Stimulated activated naive CD8-positive, alpha-beta T cell treated with anti-CD3 and anti-CD28 coated beads, Interleukin-15, Interleukin-2, amounts not matched to agents 100 U/mL and 50 U/mL, for 24 hours (primary cell): ENCODE measurements at places on chromosomes 7 and 10.

DNA sequence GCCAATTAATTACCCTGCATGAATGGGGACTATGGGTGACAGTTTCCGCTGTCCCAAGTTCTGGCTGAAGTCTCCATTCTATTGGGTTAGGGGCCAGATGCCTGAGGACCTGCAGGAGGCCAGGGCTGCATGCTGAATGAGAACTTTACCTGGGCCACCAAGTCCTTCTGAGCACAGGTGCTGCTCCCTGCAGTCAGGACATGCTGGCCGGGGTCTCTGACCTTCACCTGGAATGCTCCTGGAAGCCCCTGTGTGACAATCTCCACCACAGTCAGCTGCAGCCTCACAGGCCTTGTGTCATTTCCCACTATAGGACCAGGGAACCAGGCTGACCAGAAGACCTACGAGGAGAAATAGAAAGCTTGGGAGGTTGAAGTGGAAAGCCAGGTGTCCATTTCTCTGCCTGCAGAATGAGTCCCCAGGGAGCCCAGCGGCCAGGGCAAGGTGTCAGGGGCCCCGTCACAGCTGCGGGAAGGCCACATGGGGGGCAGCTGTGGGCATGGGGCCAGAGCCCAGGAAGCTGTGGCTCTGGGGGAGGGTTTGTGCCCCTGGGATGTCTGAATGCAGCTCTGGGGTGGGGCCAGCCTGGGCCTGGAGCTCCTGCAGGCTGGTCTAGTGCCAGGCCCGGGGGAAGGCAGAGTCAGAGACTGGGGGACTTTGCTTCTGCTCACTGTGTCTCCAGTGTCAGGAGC is 5.6 kb upstream of the GIMAP8 start:
- no peak for DNase-seq

- no peak for DNase-seq
Observed at GRCh38 chr7:91085175-91085574, 179.1 kb upstream of the FZD1 start.

DNA sequence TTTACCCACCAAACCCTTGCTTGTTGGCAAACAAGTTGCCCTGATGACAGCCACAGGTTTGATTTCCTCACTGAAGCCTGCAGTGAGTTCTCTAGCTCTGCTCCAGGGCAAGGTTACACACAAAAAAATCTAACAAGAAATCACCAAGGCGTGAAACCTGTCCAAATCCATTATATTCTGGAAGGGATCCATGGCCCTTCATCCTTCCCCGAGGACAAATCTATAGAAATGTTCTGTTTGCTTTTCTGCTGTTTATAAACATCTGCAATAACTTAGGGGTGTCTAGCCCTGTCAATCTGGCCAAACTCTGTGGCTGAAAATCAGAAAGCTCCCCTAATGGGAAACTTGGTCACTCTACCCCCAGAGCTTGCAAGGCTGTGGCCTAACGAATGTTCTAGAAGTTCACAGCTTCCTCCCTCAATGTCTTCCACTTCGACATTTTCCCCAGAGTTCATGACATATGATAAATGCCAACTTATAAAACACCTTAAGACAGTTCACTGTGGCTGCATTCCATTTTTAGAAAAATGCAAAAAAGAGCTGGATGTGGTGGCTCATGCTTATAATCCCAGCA is 164.5 kb downstream of the PRPF18 start:
- DNase-seq = no peak

DNA sequence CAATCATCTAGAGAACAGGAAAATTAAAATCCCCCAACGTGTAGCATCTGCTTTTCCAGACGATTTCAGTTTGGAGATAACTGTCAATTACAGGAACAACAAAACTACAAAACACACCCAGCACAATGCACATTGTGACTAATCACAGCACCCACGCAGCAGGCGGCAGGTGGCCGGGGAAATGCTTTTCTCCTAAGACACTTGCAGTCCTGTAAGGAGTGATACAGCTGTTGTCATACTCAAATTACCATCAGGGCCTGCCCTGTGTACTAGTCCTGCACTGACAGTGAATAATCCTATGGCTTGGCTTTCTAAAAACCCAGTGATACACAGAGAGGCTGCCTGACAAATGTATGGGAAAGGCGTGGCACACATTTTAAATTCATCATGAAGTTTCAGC is 37.8 kb downstream of the COBL start:
- no peak for DNase-seq

- no peak for DNase-seq
Observed at GRCh38 chr10:67086327-67087134, 160.7 kb downstream of the LRRTM3 start.

DNA sequence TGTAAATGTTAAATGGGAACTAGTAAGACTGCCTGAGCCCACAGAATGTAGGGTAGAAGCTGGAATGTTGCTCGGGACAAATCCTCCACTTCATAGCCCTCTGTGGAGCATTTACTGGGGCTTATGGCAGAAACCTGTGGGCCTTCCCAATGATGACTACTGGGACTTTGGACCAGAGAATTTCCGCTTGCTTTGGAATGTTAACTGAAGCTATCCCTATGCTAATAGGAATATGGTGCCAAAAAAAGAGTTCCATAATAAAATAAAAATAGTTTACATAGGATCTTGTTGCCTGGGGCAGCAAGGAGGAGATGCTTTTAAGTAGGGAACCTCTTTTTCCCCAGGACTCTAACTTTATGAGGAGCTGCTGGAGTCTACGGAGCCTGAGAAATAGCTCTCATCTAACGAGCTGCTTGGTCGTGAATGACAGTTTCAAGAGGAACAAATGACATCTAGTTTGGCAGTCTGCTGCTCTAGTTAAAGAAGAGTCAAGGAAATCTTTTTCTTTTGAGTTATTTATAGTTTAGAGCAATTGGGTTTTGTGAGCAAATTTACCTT is 5.7 kb upstream of the DYNC2I1 start:
- DNase-seq = no peak

GRCh38 chr10:44921061-44921460 is 9.9 kb downstream of the TMEM72 start:
- no peak for DNase-seq

DNA sequence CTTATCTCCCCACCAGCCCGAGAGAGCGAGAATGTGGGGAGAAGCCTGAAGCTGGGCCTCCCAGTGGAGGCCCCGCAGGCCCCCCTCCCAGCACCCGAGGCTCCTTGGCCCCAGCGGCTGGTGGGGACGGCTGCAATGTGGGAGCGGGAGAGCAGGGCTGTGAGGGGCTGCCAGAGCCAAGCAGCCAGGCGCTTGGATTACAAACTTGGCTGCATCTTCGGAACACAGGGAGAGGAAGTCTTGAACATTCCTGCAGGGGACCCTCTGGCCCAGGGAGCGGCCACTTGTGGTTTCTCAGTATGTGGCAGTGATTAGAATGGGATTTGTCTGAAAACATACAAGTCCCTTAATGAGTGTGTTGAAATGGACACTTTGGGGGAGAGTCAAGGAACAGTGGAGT is 23.2 kb downstream of the ELN start:
- DNase-seq = no peak

DNA sequence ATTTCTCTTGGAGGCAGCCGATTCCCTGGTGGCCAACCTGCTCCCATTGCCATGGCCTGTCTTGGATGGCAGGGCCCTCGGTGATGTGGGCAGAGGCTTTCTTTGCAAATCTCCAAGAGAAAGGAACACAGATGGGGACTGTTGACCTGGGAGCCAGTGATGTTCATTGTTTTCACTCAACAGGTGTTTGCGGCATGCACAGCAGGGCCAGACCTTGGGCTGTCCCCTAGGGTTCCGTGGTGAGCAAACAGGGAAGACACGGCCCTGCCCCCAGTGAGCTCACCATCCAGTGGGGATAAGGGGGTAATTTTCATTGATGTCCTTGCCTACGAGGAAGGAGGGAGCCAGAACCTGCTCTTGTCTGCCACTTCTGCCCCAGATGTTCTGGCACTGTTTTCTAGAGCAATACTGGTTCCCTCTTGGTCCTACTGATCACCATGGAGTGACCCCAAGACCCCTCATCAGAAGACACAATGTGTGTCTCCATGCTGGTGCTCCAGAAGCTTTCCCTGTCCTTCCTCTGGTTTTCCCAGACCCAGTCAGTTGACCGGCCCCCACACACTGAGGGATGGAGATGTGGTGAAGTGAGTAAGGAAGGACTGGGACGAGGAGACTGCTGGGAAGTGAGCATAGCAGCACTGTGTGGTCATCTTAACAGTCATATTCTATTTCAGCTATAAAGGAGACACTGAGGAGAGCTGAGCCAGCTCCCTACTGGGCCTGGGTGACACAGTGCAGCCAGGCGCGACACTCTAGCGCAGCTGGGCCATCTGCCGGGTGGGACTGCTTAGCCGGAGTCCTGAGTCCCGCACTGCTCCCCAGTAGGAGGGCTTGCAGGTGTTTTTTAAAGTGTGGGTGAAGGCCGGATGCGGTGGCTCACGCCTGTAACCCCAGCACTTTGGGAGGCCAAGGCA is 20.4 kb upstream of the FIGNL1 start:
- DNase-seq = no peak

GRCh38 chr7:141544831-141545230 is 6.4 kb upstream of the AGK start:
- DNase-seq = no peak

DNA sequence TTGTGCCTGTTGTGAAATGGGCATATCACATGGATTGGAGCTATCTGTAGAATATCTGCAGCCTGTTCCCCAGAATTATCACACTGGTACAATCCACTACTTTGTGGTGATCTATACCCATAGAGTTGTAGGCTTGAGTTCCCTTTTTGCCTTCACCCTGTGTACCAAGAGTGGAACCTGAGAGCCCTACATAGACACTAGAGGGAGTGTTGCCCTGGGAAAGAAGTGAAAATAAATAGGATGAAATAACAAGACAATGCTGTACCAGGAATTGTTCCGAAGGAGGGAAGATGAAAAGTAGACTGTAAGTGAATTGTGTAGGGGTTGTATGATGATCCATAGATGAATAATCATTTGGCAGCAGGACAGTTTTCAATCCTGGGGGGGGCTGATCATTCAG is 9.0 kb downstream of the SORCS3 start:
- no peak for DNase-seq

DNA sequence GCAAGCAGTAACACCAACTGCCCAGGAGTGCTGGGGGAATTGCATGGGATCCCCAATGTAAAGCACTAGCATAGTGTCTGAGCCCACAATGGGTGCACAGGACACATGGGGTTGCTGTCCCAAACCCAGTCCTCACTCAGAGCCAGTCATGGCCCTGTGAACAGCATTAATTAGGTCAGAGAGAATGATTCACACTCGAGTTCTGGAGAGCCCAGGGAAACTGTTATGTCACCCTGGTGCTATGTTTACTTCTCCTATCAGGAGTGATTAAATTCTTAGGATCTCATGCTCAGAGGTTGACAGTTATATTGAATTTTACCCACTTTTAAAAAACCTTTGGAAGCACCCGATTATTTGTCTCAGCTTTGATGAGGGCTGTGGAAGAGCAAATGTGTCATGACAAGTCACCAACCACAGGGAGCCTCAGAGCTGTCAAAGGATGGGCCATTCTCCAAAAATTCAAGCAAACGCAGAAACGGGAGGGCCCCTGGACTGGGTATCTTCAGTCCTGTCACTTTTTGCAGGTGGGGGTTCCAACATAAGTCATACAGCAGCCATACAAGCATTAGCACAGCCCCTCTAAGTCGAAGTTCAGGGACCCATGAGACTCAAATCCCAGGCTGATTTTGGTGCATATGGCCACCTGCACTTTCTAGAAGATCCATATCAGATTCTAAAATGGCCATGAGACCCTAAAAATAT is 1.3 kb upstream of the RASSF4 start:
- DNase-seq = no peak

GRCh38 chr10:34236931-34237330 is 578.2 kb downstream of the PARD3 start:
- DNase-seq = no peak

- no peak for DNase-seq
Observed at GRCh38 chr7:4882169-4883032, 1.1 kb downstream of the RADIL start.

DNA sequence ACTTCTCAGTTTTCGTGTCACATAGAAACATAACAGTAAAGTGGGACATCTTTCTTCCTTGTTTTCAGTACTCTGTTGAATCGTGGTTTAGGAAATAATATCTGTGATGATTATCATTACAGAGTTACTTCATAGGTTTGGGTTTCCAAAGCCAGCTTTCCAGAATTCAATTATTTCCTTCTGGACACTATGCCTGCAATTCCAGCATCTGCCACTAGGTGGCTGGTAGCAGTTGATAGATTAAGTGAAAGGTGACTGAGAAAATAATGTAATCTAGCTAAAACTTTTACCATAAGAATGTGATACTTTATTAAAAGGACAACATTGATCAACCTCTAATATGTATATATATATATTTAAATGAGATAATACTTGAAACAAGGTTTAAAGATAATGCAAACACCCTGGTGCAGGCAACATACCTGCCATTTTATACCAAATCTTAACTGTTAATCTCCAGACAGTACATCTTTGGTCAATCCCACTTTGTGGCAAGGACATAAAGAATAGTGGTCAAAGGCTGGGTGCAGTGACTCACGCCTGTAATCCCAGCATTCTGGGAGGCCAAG is 102.6 kb downstream of the SH3PXD2A start:
- peak; percentile 56 for DNase-seq

DNA sequence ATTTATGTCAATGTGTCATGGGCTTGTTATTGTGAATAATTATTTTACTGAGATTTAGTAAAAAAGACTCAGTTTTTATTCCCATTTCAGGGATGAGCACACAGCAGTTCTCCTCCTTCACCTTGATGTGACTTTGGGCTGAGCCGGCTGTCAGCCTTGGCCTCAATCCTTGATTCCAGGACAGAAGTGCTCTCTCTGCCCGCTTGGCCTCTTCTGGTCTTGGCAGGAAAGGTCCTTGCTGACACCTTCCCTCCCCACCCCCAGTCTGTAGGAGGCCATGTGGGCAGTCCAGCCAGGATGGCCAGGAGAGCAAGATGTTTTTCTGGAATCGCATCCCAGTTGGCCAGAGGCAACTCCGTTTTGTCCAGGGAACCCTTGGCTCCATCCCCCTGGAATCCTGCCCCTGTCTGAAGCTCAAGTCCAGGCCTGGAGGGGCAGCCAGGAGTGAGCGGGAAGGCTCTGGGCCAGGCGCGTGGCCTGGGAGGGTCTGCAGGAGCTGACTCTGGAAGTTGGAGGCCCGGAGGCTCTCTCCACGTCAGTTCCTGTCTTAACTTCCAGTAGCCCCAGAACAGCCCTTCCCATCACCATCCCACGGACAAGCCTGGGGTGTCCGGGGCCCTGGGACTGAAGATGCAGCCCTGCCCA is 100.9 kb downstream of the PDGFA start:
- DNase-seq = no peak

DNA sequence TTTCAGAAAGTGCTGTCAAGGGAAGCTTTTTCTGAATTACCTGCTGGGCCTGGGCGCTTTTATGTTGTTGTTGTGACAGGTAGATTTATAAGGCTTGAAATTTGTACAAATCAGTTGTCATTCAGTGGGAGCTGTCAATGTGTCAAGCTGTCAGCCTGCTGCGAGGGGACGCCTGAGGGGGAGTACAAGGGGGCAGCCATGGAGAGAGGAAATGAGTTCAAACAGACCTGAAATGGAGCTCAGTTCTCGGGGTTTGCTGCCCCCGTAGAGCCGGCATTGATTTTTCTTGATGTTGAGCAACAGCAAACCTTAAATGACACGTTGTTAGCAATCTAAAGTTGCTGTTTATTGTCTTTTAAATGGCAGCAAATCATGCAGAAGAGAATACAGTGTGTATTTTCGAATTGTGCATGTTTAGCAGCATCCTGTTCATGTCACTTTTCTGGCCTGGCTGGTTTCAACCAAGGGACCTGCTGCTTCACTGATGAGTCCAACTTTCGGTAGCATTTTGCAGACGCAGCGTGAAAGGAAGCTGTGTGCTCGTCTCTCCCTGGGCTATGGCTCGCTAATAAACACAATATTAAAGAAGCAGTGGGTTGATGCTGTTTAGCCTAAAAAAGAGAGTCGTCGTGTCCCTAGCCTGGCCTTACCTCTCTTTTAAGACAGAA is 166.5 kb downstream of the LRMDA start:
- DNase-seq = no peak
